Fibroblast of gingiva (primary cell): ENCODE measurements at places on chromosomes 13 and 19.
A peak's percentile ranks its signal among the peaks of the same experiment; 100 is the strongest.

GRCh38 chr19:22893855-22894270 is 61.8 kb downstream of the ZNF723 start:
- no peak for DNase-seq

- DNase-seq: no peak
Observed at GRCh38 chr13:111480976-111481375, 160.5 kb downstream of the TEX29 start.

GRCh38 chr13:90640976-90641375 is 706.5 kb upstream of the MIR17HG start:
- DNase-seq: no peak

GRCh38 chr19:45448887-45449299 is 18.9 kb upstream of the FOSB start:
- no peak for DNase-seq

DNA sequence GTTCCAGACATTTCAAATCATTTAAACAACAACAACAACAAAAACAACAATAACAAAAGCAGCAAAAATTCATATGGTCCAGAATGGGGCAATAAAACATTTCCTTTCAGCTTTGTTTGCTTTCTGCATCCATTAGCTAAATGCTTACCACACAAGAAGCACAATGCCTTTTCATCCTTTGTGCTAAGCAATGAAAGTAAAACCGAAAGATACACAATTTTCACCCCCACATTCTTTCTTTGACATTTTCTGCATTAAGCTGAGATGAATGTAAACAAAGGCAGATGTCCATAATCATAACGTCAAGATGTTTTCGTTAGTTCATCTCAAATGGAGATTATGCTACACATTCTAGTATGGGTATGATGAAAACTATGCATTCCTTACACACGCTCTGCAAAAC is 568.5 kb downstream of the SLITRK6 start:
- no peak for DNase-seq

DNA sequence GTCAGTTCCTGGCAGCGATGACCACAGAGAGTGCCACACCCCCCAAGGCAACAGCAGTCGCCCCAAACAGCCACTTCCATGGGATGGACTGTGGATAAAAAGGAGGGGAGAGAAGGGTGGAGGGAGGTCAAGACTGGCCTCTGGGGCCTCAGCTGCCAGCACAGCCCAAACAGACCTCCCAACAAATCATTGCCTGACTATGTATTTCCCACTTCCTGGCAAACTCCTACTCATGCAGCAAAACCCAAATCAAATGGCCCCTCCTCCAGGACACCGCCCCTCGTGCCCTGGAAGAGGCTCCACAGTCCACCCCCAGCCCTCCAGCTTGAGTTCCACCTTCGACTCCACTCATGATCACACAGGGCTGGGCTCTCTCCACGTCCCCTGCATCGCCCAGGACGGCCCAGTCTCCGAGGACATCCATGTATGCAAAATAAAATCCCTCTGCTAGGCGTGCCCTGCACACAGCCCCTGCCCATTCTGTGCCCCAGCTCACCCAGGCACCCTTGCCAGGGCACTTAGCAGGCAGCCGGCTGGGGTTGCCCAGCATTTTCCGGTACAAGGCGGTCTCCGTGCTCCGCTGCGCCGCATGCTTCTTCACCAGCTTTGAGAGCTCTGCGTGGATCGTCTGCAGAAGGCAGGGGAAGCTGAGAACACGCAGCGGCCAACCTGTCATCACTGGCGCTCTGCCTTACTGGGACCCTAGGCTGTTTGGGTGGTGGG is 10.5 kb upstream of the ELL start:
- DNase-seq: no peak

DNA sequence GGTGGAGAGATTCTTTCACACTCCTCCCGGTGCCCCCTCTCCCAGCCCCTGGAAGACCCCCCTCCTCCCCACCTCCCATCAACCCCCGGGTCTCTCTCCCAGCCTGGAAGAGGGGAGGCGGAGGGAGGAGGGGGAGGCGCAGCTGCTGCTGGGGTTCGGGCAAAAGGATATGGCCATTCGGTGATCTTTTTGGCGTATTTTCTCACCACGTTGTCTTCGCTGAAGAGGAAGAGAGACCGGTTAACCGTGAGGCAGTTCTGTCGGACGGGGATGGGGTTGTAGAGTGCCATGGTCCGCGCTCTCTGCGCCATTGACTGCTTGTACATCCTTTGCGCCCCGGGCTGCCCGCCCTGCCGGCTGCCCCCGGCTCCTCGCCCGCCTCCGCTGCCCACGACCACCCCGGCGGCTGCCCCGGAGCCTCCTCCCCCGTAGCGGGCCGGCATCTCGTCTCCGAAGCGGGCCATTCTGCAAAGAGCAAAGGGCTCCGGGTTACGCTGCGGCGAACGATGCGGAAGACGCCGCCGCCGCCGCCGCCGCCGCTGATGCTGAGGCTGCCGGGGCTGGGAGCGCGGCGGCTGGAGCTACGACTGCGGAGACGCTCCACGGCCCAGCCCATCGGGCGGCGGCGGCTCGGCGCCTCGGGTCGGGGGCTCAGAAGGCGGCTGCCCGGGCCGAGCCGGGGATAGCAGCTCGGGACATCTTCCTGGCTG is 363 bp downstream of the CACNA1A start:
- no peak for DNase-seq

DNA sequence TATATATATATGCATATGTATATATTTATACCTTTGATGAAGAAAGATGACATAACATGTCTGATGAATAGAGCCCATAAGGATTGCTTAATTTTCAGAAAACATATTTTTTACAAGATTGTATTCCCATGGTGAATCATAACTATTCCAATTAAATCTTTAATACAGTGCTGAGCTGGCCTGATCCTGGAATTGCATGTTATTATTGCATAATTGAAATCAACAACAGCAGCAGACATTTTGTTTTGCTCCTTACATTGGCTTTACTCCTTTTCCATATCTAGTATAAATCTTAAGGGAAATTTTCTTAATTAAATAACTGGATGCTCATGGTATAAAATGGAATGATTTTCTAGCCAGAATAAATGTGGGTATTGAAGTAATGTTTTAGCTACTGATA is 22.0 kb downstream of the POSTN start:
- no peak for DNase-seq

- no peak for DNase-seq
Observed at GRCh38 chr13:30052120-30052519, 201.7 kb upstream of the UBL3 start.

DNA sequence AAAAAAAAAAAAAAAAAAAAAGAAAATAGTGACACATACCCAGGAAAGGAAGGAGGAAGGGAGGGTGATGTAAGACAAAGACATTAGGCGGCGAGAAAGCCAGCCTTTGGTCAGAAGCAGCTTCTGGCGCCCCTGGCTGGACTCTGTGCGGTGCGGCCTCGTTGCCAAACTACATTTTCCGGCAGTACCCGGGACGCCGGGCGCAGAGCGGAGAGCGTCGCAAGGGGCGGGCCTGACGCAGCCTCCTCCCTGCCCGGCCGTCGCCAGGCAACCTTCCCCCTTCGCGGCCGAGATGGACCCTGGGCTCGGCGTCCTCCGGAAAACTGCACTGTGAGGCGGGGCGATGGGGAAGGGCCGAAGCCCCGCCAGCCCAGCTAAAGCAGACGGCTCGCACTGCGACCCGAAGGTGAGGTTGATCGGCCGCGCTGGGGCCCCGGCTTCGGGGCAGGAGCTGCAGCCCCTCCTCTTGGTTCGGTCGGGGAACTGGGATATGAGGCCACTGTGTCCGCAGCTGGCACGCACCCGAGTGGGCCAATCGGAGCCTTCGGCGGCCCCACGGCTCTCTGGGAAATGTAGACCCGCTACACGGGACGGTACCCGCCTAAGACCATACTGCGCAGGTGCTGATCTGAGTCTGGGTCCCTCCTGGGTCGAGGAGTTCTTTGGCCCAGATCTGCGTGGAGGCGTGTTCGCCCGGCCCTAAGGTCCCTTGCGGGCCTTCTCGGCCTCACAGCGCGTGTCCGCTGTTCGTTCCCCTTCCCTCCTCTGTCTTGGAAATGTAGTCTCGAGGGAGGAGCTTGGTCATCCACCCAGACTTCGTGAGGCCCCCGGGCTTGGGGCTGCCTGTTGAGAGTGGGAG is 2.3 kb upstream of the MZF1 start:
- DNase-seq: peak; percentile 91

DNA sequence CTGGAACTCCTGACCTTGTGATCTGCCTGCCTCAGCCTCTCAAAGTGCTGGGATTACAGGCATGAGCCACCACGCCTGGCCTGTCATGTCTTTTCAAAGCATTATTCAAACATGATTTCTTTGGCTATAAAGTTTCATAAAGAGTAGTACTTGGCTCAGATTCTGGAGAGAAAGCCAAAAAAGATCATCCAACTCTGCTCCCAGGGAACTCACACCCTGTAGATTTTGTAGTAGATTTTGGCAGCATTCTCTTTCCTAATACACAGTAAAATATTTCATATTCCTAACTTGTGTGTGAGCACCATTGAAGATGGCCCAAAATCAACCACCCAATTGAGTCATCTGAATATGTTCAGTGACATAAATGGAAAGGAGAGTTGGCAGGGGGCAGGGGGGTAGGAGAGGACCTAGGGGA is 48.4 kb downstream of the CAB39L start:
- peak; percentile 74 for DNase-seq

- DNase-seq: no peak
Observed at GRCh38 chr13:77999746-78000145, 81.1 kb upstream of the EDNRB start.

- no peak for DNase-seq
Observed at GRCh38 chr13:67664502-67664901, 434.4 kb upstream of the PCDH9 start.

GRCh38 chr13:101785858-101786257 is 333.4 kb downstream of the ITGBL1 start:
- DNase-seq: peak; percentile 36

GRCh38 chr13:108044954-108045353 is 170.4 kb downstream of the LIG4 start:
- DNase-seq: no peak

DNA sequence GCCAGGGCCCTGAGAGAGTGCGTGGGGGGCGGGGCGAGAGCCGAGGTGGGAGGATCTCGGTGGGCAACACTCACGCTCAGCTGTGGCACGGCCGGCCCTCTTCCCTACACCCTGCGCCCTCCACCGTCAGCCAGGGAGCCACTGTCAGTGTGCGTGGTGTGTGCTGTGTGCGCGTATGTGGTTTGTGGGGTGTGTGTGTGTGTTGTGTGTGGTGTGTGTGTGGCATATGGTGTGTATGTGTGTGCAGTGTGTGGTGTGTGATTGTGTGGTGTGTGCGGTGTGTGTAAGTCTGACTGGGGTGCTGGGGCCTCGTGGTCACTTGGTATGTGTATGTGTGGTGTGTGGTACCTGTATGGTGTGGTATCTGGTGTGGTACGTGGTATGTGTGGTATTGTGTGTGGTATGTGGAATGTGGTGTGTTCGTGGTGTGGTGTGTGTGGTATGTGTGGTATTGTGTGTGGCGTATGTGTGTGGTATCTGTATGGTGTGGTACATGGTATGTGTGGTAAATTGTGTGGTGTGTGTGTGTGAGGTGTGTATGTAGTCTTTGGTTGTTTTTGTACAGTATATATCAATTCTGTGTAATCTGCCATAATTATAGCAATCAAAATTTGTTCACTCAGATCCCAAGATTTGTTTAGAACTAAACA is 5.1 kb downstream of the GRK1 start:
- DNase-seq: no peak

- DNase-seq: no peak
Observed at GRCh38 chr13:30149248-30149647, 158.1 kb downstream of the KATNAL1 start.

DNA sequence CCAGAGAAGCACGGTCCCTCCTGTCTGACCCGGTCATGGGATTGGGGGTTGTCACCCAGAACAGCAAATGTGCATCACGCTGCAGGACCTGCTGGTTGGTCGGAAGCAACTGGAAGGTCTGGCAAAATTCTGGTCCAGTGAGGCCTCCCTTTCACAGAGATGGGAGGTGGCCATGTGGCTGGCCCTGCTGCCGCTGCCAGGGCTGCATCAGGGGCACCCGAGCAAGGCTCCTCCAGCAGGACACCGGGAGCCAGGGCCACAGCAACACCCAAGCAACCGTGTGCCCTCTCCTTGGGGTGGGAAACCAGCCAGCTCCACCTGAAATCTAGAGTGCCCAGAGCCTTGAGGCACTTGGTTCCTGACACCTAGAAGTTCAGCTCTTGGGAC is 11.5 kb upstream of the GAS6 start:
- no peak for DNase-seq
